ENCODE measurements at places on chromosomes 5 and 9.

DNA sequence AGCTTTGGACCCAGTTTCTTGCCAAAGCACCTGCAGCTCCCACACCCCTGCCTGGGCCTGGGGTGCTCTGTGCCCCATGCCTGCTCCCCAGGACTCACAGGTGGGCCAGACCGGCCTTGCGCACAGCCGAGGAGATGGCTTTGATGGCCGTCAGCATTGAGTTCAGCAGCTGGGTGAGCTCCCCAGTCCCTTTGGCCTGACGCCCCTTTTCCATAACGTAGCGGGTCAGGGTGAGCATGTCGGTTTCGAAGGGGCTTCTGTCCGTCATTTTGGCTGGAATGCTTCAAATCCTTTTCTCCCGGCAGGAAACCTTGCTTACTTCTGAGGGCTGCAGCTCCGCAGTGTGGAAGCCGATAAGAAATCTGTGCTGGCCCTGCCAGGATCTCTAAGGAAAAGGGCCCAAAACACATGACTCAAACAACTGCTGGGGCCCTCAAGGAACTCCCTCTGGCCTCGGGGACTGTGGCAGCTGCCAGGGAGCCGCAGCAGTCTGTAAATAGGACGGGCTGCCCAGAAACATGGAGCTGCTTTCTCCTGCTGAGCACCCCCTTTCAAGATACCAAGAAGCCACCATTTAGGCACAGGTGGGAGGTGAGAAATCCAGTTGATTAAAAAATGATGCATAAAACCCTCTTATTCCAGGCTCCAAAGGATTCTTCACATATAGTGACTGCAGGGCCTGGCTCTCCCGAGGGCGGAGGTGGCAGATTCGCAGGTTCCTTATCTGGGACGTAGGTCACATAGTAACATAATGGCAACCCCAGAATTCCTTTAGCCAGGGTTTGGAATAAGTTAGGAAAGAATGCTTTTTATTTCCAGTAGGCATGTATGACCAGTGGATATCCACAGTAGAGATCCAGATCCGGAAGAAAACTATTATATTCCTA is at the start of gene FBP2:
Gene FBP2 (minus strand): TSS at position 366 of the 887 bp plus-strand sequence. CDS start 98 bp downstream, at position 268.
- DNase-seq: no peak

- no peak for DNase-seq
Measured at GRCh38 chr9:83959061-83959460, 21.0 kb downstream of the HNRNPK start.

GRCh38 chr9:2602704-2603116 is 18.9 kb upstream of the VLDLR start:
- no peak for DNase-seq

DNA sequence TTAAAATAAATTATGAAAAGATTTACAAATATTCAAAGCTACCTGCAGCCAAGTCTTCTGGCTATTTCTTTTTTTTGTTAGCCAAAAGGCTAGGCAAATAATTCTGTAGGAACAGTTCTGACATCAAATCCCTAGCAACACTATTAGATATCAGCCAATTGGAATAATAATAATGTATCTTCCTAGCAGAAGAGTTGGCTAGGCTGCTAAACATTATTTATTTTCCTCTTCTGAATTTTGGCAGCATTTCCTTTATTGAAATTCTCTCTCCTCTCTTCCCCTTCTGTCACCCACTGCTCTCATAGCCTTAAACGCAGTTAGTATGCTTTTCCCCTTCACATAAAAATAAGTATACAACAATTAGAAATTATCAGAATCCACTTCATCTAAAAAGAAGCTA is 42.6 kb downstream of the ZDHHC21 start:
- no peak for DNase-seq

DNA sequence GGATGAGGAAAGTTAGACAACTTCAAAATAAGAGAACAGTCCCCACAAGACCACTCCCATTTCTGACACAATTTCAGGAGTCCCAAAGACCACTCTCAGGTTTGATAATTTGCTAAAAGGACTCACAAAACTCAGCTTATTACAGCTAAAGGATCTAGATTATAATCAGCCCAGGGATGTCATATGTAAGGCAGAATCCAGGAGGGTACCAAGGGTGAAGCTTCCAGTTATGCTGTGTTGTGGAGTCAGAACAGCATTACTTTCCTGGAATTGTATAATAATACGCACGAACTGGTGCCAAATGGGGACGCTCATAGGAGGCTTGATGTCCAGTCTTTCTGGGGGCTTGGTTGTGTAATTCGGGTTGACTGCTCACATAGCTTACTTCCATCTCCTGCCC is 55.4 kb downstream of the SLC27A6 start:
- DNase-seq: no peak

- DNase-seq: peak; percentile 68
Measured at GRCh38 chr9:98121058-98121457, 2.0 kb upstream of the TRIM14 start.

GRCh38 chr5:168897387-168898122 is 318.4 kb upstream of the PANK3 start:
- no peak for DNase-seq

- DNase-seq: no peak
Measured at GRCh38 chr5:108681079-108681921, 66.4 kb upstream of the FER start.

DNA sequence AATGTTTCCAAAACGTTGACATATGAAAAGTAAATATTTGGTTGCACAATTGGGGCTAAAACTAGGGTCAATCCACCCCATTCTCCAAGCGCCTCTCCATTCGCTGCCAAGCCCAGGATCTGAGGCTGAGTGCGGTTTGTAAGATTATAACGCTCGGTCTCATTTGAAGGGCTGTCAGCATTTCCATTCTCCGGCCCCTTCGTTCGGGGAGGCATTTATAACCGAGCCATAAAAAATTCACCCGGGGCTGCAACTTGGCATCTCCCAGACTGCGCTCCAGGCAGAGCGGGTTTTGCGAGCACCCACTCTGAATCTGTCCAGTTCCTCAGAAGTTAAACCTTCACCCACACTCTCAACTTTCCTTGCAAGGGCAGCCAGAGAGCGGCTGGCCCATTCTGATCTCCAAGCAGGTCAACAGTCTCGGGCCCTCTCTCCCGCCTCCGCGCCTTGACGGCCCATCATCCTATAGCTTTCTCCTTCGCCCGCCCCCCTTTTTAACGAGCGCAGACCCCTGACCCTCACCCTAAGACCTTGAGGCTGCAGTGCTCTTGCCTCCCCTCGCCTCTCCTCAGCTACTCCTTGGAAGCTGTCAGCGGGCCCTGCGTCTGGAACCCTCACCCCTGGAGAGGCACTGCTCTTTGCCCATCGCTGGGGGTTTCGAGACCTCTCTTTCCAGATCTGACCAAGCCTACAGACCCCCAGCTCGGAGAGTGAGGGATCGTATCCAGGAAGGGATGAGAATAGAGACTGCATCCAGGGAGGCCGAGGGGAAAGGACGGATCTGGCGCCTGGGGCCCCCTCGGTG is 1.1 kb downstream of the SLIT3 start:
- DNase-seq: no peak

DNA sequence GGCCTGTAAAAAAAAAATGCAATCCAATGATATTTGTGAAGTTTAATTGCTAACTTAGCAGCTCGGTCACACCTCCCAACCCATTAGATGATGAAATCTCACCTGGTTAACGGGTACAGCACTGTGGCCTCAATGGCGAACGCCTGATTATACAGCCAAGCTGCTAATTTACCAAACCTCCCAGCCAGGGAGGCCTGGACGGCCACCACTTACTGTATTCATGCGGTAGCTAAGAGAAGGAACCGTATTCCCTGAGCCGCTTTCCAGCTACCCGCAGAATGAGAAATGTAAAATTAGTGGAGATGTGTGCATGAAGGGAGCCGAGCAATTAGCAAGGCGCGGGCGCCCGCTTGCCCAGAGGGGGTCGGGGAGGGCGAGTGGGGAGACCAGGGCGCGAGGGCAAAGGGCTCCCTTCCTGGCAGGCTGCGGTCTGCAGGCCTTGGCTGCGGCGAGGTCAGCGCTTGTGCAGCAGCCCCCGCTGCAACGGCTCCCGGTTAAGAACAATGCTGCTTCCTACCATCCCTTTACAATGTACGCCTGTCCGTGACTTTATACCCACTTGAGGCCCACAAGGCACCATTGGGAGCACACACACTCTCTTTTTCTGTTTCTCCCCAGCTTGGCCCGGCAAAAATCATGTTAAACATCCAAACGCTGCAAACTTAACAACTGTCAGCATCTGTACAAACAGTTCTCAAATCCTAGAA is 70.4 kb upstream of the TBCA start:
- no peak for DNase-seq

- peak; percentile 58 for DNase-seq
Measured at GRCh38 chr5:159987031-159987674, 21.8 kb upstream of the TTC1 start.

- DNase-seq: no peak
Measured at GRCh38 chr5:57258943-57259342, 85.1 kb downstream of the GPBP1 start.

DNA sequence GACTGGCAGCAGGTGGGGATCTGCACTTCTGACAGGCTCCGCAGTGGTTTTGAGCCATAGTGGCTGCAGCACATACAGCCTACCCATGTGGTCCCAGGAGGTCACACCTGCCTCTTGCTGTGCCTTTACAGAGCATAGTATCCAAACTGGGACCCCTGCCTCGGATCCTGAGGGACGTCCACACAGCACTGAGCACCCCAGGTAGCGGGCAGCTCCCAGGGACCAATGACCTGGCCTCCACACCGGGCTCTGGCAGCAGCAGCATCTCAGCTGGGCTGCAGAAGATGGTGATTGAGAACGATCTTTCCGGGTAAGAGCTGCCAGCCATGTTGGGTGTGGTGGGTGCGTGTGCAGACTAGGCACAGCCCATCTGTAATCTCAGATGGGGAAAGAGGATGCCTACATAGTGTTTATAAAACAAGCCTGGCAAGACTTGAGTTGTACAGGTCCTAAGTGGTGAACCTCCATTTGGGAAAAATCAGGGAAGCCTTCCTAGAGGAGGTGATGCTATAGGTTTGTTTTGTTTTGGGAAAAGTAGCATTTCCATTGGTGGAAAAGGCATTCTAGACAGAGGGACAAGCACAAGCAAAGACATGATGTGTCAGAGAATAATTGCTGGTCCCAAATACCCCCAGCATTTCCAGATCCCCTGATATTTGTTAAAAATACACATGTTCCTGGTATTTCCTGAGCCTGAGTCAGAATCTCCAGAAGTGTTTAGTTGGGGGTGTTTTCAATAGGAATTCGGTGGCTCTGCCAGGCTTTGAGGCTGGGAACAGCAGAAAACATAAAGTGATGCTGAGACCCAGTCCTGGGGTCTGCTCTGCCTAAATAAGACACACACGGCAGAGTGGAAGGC is 119.2 kb downstream of the DAB2IP start:
- no peak for DNase-seq

DNA sequence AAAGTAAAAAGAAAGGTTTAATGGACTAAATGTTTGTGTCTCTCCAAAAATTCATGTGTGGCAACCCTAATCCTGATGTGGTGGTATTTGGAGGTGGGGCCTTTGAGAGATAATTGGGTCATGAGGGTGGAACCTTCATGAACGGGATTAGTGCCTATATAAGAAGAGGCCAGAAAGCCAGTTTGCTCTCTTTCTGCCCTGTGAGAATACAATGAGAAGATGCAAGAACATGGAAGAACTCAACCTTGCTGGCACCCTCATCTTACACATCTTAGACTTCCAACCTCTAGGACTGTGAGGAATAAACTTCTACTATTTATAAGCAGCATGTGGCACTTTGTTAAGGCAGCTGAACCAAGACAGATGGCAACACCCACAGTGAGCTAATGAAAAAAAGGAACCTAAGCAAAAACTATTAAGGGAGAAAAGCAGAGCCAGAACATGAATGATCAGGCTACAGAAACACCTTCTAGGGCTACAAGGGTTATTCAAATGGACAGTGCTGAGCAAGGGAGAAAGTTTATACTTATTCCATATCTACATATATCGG is 159.5 kb downstream of the PLK2 start:
- no peak for DNase-seq

DNA sequence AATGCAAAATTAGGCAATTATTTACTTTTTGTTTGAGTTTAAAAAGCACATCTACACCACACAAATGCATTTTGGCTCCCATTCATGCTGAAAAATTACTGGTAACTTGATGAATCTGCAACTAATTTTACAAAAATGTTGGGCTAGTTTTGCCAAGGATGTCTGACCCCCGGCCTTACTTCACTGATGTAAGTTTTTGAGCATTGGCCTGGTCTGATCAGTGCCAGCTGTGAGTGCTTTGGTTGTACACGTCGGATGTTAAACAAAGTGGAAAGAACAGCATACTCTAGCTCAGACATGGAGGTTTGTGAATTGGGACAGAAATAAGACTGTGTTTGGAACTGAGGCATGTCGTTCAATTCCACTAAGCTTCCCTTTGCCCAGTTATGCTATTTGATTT is 1044.2 kb downstream of the TLE4 start:
- no peak for DNase-seq

DNA sequence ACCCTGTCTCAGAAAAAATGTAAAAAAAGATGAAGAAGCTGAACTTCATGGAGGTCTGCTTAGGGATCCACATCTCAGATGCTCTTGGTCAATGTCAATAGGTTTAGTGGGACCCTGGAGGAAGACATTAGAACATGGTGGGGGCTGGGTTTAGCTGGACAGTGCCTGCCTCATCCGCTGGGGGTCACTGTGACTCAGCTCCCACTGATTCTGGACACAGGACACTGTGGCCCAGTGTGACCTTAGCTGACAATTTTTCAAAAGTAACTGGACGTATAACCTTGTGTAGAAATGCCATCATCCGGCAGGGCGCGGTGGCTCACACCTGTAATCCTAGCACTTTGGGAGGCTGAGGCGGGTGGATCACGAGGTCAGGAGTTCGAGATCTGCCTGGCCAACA is 7.3 kb upstream of the HNRNPAB start:
- no peak for DNase-seq

DNA sequence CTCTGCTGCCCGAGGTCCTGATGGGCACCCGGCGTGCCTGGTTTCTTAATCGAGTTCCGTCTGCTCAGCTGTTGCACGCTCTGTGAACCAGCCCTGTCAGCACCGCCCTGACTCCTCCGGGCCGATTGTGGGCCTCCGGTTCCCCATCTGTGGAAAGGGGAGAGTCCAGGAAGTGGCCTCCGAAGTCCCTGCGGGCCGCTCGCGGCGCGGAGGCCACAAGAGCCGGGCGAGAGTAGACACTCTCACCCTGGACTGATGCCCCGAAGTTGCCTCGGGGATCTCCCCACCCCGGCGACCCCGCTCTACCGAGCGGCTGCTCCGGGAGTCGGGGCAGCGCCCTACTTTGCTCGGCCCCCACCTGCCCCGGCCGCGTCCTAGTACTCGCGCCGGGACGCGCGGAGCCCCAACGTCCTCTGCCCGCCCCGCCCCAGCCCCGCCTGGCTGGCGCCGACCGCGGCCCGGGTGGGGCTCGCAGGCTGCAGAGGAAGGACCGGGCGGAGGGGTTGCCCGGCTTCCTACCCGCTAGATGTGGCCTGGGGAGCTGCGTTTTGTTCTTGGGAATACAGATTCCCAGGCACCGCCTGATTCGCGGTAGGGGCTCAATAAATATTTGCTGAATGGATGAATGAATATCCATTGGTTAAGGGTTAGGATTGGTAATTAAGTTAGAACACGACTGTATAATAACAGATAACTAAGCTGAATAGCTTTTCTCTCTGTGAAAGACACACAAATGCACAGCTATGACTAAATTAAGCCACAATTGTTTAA is 935 bp upstream of the ZNF367 start:
- DNase-seq: peak; percentile 76

- no peak for DNase-seq
Measured at GRCh38 chr9:129121483-129121882, 10.3 kb downstream of the PTPA start.
